ENCODE measurements at places on chromosomes 1 and 21. TPM values are rescaled to one million over a fixed set of nuclear protein-coding genes. Genes with fewer than 3 reads are reported as not detected.

The HSD3B2 gene
- 6.1 TPM for total RNA-seq

The SNX7 gene
- 15.3 TPM for total RNA-seq

The GIPC2 gene
- total RNA-seq: 4.8 TPM

The LCE1C gene
- not detected for total RNA-seq

The OVAAL gene
- not detected for total RNA-seq

The OR10J1 gene
- not detected for total RNA-seq

The MCOLN3 gene
- 7.2 TPM for total RNA-seq

The GJA5 gene
- 0.58 TPM for total RNA-seq

The TDRD5 gene
- total RNA-seq: 0.52 TPM

The WARS2 gene
- total RNA-seq: 13.8 TPM

The FLG2 gene
- not detected for total RNA-seq

The AK2 gene
- 138 TPM for total RNA-seq

The GBP5 gene
- total RNA-seq: 0.56 TPM

The TNFSF18 gene
- total RNA-seq: not detected

GRCh38 chr1:155856975-155857930 lies at the start of gene GON4L:
GON4L (minus strand) TSS chr1:155857214; CDS start chr1:155853780, 3,434 bp downstream.
- peak; percentile 85 for DNase-seq

DNA sequence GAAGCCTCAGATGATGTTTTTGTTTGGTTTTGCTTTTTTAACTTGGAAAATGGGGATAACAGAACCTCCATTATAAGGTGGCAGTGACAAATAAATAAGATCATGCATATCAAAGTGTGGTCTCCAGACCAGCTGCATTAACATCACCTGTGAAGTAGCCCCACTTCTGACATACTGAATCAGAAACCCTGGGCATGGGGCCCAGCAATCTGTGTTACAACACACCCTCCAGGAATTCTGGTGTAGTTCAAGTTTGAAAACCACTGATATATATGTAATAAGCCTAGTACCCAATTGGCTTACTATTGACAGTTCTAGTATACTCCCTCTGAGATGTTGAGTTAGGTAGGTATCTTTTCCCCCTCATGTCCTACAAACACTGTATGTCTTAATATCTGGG lies 24.1 kb upstream of the RNF19B start:
- no peak for DNase-seq

- no peak for DNase-seq
These were observed 82.9 kb downstream of the FAM78B start for GRCh38 chr1:166083887-166084286.

GRCh38 chr1:58909914-58910681 lies 126.3 kb upstream of the JUN start:
- no peak for DNase-seq

DNA sequence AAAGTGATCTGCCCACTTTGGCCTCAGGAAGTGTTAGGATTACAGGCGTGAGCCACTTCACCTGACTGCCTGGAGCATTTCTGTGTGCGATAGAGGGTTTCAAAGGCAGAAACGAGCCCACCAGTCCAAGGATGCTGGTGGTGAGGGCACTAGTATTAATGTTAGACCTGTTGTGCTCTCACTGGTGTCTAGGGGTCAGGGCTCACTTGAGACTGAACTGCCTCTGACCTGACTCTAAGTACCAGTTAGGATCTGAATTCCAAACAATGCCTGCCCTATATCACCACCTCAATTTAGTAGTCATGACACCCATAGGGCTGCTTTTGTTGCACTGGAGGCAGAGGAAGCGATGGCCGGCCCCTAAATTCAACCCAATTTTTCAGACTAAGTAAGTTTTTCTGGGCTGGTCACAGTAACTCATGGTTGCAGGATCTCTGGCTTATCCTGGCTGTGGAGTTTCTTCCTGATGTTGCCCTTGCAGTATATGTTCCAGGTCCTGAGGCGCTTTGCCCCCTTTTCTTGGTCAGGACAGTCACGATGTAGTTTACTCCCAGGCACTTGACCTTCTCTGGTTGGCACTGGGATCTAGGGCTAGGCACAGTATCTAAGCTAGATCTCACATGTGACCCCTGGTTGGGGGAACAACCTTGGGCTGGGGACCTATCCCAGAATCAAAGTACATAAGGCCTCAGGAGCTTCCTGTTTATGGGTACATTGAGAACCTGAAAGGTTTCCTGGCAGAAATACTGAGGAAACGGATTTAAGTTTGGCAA lies 4.5 kb downstream of the CCDC17 start:
- no peak for DNase-seq

GRCh38 chr1:45607404-45608074 lies 16.3 kb downstream of the CCDC17 start:
- DNase-seq: no peak

DNA sequence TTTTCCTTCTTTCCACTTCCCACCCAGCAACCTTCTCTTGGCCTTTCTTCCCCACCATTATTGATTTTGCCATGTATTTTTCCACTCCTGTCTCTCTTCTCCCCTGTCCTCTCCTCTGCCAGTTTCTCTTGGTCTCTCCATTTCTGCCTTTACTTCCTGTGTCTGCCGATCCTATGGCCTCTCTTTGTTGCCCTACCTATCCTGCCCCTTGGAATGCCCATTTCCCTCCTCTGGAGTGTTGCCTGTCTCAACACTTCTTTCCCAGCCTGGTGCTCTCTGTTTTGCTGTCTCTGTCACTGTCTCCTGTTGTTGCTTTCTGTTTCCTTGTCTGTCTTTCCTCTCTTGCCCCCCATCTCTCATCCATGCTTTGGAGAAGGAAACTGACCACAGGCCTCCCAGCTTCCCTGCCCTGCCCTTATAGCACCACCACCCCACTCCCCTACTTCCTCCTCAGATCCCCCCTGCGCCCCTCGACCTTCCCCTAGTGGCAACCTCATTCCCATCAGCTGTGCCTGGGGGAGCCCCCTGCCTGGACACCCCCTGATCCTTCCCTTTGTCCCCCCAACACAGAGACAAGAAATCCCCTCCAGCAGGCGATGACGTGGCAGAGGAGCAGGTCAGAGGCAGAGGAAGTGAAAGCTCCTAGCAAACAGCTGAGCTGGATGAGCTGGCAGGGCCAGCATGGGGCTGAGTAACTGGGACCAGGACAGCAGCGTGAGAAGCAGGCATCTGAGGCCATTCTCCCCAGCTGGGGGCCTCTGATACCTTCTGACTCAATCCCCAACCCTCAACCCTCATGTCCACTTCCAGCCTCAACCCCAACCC lies 6.6 kb upstream of the ETV3L start:
- DNase-seq: no peak

DNA sequence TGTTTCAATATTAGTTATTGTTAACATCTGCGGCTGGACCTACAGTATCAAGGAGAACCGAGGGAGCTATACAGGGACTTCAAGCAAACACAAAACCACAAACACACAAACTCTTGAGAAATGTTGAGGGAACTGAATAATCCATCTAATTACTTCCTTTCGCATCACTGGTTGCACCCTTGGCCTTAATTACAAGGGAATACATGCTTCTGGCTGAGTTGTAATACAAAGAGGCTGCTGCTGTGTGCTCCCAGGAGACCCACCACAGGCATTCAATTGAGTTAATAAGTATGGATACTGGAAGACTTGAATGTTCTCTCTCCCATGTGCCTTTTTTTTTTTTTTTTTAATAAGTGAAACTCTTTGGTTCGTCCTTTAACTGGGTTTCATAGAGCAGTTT lies 16.8 kb upstream of the SMYD2 start:
- DNase-seq: no peak

GRCh38 chr1:75220072-75220471 lies 85.9 kb downstream of the LHX8 start:
- no peak for DNase-seq

DNA sequence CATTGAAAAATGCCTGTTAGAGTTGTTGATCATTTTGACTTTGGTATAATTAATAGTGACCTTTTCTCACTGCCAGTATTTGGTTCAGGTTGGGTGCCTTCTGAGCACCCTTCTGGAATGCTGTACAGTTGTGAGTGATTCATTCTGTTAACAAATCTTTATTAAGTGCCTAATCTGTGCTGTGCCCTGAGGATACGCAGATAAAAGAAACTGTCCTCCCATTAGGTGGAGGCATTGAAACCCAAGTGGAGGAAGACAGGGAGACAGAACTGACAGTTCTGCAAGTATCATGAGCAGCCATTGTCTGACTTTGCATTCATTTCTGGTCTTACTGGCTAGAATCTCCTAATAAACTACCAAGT lies 76.1 kb upstream of the ZNF326 start:
- DNase-seq: no peak

- no peak for DNase-seq
These were observed 43.7 kb upstream of the MAB21L3 start for GRCh38 chr1:116067566-116067890.

- DNase-seq: no peak
These were observed 25.1 kb downstream of the PTBP2 start for GRCh38 chr1:96746440-96747420.

DNA sequence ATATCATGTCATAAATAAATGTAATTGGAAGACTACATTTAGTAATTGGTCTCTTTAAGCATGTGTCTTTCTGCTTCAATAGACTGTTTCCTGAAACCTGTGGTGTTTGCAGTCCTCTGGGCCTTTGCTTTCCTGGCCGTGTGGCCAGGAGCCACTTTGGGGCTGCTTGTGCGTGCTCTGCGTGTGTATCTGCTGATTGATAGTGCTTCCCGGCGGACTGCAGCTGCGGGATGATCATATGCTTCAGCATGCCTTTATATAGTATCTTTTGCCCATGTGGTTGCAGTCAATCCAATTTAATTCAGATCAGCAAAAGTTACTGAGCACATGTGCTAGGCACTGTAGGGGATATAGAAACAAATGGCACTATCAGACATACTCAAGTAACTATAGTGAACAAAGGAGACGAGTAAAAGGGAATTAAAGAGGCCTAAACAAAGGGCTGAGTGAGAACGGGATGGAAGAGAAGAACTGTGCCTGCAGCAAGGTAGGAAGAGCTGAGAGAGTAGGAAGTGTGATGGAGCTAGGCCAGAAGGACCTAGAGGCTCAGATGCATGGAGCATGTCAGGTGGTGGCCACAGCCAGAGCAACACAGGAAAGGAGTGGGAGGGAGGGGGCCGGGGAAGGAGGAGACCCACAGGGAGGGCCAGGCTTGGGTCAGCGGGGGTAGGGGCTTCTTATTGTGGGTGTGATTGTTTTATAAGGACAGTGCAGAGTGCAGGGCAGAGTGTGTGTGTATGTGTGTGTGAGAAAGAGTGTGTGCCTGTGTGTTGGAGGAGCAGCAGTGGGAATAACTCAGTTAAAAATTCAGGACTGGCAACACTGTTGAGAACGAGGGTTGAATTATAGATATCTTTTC lies 27.2 kb upstream of the TTF2 start:
- no peak for DNase-seq

DNA sequence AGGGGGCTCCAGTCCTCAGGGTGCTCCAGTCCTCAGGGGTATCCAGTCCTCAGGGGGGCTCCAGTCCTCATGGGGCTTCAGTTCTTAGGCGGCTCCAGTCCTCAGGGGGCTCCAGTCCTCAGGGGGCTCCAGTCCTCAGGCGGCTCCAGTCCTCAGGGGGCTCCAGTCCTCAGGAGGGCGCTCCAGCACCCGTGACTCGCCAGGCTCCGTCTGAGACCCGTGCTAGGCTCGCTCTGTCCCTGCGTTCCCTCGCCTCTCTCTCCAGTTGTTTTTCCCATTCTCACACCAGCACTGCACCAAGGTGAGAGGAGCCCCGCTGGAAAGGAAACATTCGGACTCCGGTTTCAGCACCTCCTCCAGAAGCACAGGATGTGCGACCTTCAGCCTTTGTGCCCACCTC lies 9.4 kb upstream of the OR2M2 start:
- no peak for DNase-seq

DNA sequence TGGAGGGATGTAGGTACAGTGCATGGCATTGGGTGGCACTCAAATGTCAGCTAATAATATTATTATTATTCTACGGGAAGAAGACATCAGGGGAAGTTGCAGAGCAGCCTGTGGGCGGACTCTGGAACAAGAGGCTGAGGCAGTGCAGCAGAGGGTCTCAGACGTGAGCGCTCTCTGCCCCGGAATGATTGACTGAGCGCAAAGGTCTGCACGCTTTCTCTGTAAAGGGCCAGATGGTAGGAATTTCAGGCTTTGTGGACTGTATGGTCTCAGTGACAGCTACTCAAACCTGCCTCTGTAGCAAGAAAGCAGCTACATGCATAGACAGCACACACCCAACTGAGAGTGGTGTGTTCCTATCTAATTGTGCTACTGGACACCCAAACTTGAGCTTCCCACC lies 29.6 kb upstream of the VPS13D start:
- DNase-seq: no peak

DNA sequence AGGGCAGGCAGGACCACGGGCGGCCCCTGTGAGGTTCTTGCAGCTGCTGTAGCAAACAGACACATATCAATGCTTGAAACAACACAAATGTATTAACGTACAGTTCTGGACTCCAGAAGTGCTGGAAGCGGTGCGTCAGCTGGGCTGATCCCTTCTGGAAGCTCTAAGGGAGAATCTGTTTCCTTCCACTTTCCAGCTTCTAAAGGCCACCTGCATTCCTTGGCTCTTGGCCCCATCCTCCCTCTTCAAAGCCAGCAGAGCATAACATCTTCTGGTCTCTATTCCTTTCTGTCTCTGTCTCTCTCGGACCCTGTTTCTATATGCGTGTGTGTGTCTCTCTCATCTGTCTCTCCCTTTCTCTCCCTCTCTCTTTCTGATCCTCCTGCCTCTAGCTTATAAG lies 102.3 kb downstream of the SPSB1 start:
- no peak for DNase-seq

DNA sequence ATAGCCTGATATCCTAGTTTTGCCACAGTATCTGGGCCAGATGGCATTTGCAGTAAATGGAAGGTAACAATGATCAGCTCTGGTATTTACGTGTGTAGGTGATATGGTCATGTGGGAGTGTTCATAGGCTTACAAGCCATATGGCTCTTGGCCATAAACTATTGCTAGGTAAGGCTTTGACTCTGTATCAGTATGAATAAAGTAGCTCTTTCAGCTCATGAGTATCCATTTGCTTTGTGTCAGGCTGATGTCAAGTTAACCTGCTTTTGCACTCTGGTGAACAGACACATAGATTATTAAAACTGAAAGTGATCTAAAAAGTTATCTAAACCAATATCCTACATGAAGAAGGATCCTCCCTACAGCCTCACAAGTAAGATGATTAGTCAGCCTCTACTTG lies 69.0 kb downstream of the DDR2 start:
- no peak for DNase-seq

DNA sequence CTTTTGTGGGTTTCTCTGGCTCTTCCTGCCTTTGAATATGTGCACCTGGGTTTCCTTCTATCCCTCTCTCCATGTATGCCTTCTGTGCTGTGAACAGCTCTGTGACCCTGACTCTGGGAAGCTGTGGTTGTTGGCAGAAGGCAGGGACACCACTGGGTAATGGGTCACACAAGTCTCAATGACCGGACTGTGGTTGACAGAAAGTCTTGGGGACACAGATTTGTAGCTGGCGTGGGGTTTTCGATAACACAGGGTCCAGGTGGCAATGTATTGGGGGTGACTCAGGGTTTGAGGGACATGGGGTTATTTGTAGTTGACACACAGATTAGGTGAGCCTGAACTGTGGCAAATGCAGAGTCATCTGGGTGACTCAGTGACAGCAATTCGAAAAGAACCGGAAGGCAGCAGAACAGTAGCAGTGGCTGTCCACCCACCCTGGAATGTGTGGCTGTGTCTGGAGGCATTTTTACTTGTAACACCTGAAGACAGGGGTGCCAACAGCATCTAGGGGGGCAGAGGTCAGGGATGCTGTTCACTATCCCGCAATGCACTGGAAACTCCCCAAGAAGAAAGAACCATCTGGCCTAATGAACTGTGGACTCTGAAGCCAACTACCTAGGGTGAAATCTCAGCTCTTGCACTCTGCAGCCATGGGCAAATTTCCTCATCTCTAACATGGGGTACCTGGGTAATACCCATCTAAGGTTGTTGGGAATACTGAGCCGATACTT lies 13.0 kb upstream of the SLC6A9 start:
- no peak for DNase-seq
